ENCODE measurements at places on chromosomes 11 and 22.

DNA sequence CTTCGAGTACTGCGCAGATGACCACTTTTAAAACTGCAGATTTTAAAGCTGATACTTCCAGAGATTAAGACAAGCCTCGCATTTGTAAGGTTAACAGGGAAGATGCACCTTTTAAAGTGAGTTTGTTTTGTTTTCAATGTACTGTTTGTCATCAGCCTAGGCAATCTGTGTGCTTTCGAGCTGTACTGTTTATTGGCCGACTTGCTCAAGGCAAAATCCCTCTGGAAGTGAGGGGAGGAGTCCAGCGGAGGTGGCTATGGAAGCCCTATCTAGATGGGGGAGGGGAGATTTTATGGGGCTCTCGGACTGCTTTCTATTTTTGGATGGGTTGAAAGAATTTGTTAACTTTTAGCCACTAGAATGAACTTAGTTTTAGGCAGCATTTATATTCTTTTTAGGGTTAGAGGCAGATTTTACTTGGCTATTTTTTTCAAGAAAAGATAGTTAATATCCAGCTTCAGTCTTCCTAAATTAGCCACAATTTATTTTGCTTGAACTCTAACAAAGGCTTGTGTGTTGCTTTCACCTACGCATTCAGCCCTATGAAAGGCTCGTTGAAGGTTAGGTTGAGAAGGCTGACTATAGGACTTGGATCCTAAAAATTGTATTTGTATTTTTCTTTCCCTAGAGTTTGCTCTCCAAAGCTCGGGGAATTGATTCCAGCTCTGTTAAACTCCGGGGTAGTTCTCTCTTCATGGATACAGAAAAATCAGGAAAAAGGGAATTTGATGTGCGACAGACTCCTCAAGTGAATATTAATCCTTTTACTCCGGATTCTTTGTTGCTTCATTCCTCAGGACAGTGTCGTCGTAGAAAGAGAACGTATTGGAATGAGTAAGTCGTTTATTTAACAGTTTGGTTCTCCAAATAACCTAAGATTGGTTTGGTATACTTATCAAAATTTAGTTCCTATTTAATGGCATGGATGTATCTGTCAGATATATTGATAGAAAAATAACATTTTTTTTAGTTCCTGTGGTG is 2.1 kb downstream of the WEE1 start:
- DNase-seq: peak; percentile 73

DNA sequence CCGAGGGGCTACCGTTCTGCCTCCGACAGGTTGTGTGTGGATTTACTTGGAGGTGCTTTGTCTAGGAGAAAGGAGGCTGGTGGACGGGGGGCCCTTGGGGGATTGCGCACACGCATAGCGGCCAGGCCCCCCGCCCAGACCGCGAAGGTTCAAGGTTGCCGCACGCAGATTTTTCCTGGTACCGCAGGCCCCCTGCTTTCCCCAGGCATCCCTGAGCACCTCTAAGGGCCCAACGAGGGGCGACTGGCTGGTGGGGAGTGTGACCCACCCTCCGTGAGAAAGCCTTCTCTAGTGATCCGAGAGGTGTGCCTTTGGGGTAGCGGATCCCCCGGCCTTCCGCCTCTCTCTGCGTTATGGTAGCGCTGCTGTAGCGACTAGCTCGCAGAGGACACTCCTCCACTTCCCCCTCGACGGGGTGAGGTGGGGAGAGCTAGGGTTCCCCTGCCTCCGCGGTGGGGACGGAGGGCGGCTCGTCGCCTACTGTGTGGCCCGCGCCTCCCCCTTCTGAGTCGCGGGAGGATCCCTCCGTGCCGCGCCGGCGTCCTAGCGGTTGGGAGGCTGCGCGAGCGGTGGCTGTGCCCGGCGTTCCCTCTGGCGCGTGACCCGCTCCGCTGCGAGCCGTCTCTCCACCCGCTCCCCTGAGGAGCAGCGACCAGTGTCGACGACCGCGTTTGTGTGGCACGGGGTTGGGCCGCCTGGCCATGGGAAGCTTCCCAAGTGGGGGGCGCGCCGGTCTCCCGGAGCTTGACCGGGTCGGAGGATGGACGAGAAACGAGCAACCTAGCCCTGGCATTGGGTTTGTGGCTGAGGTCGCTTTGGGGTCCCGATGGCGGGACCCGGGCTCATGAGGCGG is 3900.0 kb upstream of the OR11H1 start:
- DNase-seq: no peak

DNA sequence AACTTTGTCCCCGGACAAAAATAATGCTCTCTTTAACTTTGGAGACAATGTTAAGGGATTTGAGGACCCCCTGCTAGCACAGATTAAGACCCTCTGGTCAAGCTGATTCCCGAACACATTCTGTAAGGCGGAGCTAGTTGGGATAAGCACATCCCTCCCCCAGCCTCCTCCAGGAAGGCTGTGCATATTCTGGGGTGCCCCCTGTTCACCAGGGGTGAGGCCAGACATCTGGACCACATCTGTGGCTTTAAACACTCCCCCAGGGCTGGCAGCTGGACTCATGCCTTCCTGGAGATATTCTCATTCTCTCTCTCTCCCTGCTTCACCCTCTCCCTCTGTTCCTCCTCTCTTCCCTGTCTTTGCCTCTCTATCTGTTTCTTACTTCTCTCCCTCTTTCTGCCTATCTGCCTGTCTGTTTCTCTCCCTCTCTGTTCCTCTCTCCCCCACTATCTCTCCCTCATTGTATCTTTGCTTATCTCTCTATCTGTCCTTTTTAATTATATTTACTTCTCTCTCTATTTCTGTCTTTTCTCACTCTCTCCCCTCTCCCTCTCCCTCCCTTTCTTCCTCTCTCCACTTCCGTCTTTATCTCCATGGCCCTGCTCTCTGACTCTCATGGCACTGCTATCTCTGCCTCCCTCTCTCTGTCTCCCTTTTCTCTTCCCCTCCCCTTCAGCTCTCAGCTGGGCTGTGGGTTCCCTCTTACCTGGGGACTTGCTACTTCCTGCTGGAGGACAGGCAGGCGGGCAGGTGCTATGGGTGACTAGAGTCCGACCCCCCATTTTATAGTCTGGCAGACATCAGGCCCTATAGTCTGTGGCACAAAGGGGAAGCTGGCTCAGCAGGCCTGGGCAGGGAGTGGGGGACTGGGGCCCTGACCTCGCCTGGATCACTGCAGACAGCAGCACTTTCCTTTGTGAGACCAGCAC is at the start of gene CRYBB1:
CRYBB1 (minus strand) TSS at position 757 of the 929 bp plus-strand sequence. CDS start 1,708 bp downstream, outside the sequence.
- no peak for DNase-seq

GRCh38 chr11:29293825-29294224 is 723.0 kb downstream of the KCNA4 start:
- DNase-seq: no peak

DNA sequence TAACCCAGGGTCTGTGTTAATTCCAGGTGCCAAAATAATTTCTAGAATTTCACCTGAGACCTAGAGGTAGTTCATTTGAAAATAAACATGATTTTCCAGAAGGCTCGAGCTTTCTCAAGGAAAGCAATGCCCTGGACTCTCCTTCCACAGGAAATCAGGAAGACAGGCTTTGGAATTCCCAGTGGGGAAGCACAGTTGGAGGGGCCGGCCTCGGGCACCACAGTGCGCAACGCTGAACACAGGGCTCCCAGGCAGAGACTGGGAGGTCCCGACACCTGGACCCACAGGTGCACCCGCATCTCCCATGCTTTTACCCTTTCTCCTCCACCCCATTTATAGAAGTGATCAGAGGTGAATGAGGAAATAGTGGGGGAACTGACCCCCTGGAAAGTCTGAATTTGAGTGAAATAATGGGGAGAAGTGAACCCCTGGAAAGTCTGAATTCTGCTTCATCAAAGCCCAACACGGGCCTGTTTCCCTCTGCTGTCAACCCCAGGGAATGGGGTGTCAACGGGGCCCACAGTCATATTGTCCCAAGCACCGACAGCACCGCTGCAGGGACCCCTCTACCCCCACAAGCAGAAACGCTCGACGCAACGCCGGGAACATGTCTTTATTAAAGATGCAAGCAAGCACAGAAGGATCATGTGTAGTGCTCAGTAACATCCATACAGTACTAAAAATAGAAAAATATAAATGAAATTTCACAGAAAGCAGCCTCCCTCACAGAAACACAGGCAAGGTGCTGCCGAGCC is 12.0 kb upstream of the EFCAB6 start:
- DNase-seq: no peak

- DNase-seq: no peak
These were observed 4.0 kb upstream of the INS start for GRCh38 chr11:2164861-2165555.

GRCh38 chr22:19982991-19983578 is 33.5 kb downstream of the ARVCF start:
- no peak for DNase-seq

DNA sequence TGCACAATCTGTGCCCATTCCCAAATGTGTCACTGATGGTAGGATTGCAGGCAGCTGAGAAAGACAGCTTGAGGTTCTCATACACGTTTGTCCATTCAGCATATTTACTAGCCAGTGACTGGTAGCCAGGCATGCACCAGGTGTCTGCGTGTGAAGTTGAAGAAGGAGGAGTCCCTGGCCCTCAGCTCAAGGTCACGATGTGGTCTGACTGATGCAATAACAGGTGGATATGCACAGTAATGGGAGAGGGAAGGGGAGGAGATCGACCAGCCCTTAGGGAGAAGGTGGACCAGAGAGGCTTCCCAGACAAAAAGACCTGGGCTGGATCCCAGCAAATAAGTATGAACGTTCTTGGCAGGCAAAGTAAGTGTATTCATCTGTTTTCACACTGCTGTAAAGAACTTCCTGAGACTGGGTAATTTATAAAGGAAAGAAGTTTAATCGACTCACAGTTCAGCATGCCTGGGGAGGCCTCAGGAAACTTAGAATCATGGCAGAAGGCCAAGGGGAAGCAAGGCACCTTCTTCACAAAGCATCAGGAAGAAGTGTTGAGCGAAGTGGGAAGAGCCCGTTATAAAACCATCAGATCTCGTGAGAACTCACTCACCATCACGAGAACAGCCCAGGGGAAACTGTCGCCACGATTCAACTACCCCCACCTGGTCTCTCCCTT is 96.0 kb downstream of the MN1 start:
- no peak for DNase-seq

GRCh38 chr11:115377882-115378296 is 126.3 kb downstream of the CADM1 start:
- DNase-seq: no peak

DNA sequence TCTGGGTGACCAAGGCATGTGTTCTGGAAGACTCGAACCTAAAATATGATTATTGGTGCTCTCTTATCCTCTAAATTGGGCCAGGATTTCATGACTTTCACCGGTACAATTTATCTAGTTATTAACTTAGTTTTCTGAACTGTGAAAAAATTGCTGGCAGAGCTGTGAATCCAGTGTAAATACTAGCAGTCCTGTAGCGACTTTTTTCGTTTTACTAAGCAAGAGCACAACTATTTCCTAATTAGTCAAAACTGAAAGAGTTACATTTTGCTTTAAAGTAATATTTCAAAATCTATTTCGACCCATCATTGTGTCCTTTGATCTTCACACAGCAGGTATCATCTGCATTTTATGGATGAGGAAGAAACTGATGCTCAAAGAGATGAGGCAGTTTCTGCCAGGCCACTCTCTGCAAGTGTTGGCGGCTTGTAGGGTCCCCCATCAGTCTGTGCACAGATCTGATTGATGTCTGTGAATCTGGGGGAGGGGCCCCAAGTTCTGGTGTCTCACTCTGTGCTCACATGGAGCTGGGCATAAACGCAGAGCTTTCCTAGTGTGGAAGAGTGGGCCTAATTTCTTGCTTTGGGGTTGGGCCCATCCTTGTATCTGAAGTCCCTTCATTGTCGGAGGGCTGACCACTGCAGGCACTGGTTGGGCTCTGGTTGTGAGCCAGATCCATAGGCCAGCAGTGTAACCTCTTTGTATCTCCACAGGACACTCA is 1.4 kb upstream of the TRMT2A start:
- no peak for DNase-seq

GRCh38 chr11:22566293-22566692 is 59.3 kb downstream of the FANCF start:
- no peak for DNase-seq

DNA sequence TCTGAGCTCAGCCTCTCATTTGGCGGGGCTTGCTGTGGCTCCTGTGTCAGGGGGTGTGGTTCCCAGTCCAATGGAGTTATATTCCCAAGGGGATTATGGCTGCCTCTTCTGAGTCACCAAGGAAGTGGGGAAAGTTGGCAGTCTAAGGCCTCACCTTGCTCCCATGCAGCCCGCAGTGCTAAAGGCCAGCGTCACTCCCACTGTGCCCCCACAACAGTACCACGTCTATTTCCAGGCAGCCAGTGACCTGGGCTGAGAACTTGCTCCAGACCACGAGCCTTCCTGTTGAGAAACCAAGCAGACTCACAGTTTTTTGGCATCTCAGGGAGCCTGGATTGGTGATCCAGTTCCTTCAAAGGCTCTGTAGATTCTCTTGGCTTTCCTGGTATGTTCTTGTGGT is 45.6 kb downstream of the OR2AT4 start:
- no peak for DNase-seq

DNA sequence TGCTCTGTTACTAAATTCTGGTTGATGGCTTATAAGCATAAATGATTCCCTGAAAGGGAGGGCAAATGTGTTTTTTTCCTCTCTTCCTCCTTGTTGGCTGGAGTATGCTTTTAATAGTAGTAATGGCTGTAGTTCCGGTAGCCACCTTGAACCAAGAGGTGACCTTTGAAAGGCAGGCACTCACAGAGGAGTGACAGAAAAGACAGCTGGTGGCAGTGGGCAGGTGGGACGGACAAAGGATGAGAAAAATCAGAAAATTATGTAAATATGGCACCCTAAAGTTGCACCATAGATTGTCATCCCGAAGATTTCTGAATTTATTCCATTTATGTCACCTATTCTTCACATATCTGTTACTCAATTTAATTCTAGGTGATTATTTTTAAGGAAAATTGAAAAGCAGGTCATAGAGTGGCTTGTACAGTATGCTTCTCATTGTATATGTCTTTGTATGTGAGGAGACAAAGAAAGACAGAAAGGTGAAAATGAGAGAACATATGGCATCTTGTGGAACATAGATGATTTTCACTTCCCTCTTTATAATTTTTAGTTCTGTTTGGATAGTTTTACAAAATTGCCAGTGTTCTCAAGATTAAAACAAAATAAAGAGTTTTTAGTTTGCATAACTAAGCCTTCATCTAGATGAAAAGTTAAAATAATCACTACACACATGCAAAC is 17.0 kb downstream of the CASP12 start:
- no peak for DNase-seq

DNA sequence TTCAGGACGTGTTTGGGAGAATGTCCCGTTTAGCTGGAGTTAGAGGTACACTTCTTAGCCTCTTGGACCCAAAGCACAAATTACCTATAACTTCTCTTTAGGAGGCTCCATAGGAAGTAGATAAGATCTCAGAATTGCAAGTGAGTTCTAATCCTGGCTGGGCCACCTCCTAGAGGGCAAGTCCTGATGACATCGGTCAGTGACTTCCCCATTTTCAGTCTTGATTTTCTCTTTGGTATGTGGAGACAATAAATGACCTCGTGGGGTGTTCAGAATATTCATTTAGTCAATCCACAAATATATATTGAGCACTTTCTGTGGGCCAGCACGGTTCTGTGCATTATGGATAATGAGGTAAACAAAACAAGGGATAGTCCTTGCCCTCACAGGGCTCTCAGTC is 208.6 kb downstream of the CWF19L2 start:
- DNase-seq: no peak
